H9 (cell line): ENCODE measurements at places on chromosomes 7 and 10.

GRCh38 chr7:40544221-40544723 is 409.5 kb downstream of the SUGCT start:
- H3K4me1 ChIP-seq: no peaks in the 10 kb centered on the region
- no peak overlapping the region for H3K27ac ChIP-seq
- DNase-seq: no peak
- H3K27me3 ChIP-seq: no peaks in the 10 kb centered on the region
- H3K36me3 ChIP-seq: no peaks in the 10 kb centered on the region
- H3K4me3 ChIP-seq: no peak overlapping the region

- H3K27ac ChIP-seq: no peak overlapping the region
- H3K27me3 ChIP-seq: no peaks in the 10 kb centered on the region
- no peaks in the 10 kb centered on the region for H3K36me3 ChIP-seq
- no peak for DNase-seq
- no peaks in the 10 kb centered on the region for H3K4me1 ChIP-seq
- H3K4me3 ChIP-seq: no peak overlapping the region
Observed at GRCh38 chr10:16854623-16855022, 37.4 kb upstream of the RSU1 start.

DNA sequence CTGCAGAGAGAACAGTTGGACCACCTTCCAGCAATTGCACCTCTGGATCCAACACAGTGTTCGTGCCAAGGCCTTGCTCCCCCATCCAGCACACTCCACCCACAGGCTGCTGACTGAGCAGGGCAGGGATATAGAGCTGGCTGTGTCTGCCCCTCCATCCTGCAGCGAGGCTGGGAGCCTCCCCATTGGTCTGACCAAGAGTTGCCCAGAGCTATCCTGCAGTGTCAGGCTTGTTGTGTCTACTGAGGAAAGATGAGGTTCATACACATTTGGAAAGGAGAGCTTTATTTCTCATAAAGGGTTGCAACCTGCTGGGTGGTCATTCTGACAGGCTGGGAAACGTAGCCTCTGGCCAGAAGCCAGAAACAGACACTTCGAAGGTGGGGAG is 27.1 kb downstream of the PRF1 start:
- no peaks in the 10 kb centered on the region; the same call in 1 of the 2 replicates for H3K36me3 ChIP-seq
- no peak for DNase-seq
- H3K4me3 ChIP-seq: no peak overlapping the region

DNA sequence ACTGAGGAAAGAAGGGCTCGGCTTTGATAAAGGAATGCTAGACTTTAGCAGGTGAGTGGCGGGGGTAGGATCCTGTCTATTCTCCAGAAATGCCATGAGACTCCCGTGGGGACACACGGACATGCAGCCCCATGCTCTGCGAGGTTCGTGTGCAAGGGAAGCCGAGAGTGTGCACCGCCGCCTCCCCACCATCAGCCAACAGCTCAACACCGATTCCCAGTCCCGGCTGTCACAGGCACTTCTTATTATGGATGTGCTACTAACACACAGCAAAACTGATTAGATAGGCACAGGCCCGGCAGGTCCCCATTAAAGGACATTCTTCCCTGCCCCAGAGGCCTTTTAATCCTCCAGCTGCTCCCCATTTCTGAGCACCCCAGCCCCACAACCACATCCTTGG is 154.4 kb downstream of the PRKAG2 start:
- H3K4me1 ChIP-seq: no peaks in the 10 kb centered on the region
- H3K4me3 ChIP-seq: no peak overlapping the region
- no peak for DNase-seq

GRCh38 chr10:113071446-113071845 is 121.4 kb downstream of the TCF7L2 start:
- DNase-seq: no peak
- H3K4me1 ChIP-seq: peaks cover 5% of the 10 kb centered on the region; the same call in 1 of the 2 replicates
- no peak overlapping the region for H3K27ac ChIP-seq
- no peak overlapping the region for H3K4me3 ChIP-seq
- no peaks in the 10 kb centered on the region for H3K27me3 ChIP-seq
- H3K36me3 ChIP-seq: peaks cover 17% of the 10 kb centered on the region

DNA sequence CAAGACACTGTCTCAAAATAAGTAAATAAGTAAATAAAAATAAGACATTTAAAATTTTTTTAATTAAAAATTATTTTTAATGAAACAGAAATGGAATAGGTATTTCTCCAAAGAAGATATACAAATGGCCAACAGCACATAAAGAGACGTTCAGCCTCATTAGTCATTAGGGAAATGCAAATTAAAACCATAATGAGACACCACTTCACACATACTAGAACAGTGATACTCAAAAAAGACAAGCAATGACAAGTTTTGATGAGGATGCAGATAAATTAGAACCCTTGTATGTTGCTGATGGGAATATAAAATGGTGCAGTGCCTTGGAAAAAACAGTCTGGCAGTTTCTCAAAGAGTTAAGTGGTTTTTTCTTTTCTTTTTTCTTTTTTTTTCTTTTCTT is 26.5 kb upstream of the C10orf67 start:
- H3K4me1 ChIP-seq: no peaks in the 10 kb centered on the region
- no peaks in the 10 kb centered on the region for H3K27me3 ChIP-seq
- no peak overlapping the region for H3K27ac ChIP-seq
- no peak overlapping the region for H3K4me3 ChIP-seq
- no peaks in the 10 kb centered on the region for H3K36me3 ChIP-seq

DNA sequence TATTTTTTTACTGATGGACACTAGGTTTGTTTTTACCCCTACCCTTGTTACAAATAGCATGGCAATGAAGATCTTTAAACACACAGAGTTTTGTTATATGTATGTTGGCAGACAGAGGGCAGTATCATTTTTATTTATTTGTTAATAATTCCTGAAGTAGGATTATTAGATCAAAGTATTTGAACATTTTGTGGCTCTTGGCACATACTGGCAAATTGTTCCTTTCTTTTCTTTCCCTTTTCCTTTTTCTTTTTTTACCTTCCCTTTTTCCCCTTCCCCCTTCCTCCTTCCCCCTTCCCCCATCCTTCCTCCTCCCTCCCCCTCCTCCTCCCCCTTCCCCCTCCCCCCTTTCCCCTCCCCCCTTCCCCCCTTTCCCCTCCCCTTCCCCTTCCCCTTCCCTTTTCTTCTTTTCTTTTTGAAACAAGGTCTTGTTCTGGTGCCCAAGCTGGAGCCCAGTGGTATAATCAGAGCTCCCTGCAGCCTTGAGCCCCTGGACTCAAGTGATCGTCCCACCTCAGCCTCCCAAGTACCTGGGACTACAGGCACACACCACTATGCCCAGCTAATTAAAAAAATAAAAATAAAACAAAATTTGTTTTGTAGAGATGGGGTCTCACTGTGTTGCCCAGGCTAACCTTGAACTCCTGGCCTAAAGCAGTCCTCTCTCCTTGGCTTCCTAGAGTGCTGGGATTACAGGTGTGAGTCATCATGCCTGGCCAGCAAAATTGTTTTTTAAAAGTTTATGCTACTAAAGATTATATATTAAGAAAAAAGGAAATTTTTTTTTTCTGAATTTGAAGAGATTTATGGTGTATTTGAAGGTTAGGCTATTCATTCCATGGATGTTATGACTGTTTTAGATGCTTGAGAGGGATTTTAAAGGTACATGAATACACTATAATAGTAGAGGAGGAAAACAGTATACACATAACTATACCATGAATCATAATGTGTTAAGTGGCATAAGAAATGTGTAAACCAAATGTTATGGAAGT is 39.3 kb downstream of the SEPTIN7 start:
- no peaks in the 10 kb centered on the region for H3K27me3 ChIP-seq
- no peak for DNase-seq
- H3K4me3 ChIP-seq: no peak overlapping the region

GRCh38 chr10:28305553-28305952 is 2.7 kb upstream of the MPP7 start:
- H3K27ac ChIP-seq: no peak overlapping the region
- DNase-seq: no peak
- H3K27me3 ChIP-seq: no peaks in the 10 kb centered on the region
- H3K4me1 ChIP-seq: no peaks in the 10 kb centered on the region
- no peaks in the 10 kb centered on the region; the same call in 2 of the 3 replicates for H3K36me3 ChIP-seq
